ENCODE measurements at places on chromosomes 12 and 14.

GRCh38 chr12:53530920-53531319 is 23.6 kb upstream of the NPFF start:
- peak; percentile 43 for DNase-seq

DNA sequence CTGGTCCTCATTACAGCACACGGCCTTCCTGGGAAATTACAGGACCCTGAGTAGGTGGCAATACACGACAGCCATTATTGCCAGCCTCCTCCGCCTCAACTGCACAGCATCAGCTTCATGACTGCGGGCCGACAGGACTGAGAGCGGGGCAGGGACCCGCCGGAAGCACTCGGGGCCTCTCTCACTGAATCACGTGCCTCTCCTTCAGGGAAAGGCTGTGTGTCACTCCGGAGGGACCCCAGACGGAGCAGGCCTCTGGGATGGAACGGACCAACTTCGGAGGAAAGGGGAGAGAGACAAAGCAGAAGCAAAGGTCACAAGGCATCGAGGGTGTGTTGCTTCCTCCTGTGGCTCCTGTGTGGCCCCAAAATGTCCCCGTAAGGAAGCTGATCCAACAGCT is 90.0 kb downstream of the RNF34 start:
- no peak for DNase-seq

- DNase-seq: peak; percentile 40
These were observed 48.5 kb upstream of the RIMBP2 start for GRCh38 chr12:130764475-130765185.

DNA sequence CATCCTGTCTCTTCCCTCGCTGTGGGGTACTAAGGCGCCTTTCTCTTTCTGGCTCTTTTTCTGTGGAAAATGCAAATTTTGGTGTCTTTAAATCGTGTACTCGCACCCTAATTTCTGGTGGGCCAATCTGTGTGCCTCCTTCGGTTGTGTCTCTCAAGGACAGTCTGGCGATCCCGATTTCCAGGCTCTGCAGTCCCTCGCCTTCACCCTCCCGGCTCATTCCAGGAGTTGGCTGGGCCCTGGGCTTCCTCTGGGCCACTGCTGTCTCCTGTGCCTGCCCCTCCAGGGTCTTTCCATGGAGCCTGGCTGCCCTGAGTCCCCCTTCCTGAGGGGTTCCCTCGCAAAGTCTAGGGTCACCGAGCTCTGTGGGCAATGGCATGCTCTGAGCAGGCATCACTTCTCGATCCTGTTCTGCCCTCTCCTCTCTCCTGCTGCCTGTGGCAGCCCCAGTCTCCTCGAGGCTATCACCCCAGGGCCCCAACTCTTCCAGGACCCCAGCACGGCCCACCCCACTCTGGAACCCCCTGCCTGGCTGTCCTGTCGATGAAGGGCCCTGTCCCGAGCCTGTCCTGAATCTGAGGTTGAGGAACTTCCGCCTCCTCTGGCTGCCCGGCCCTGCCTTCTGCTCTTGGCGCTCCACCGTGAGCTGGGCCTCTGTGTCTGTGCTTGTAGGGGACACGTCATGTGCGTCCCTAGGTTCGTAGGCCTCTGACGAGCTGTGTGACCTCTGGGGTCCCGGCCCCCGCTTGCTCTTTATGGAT is 24.1 kb downstream of the AHNAK2 start:
- no peak for DNase-seq

- DNase-seq: peak; percentile 11
These were observed 1.9 kb downstream of the TGFB3 start for GRCh38 chr14:75979648-75980565.

- no peak for DNase-seq
These were observed 39.0 kb upstream of the WNK1 start for GRCh38 chr12:713281-713875.

DNA sequence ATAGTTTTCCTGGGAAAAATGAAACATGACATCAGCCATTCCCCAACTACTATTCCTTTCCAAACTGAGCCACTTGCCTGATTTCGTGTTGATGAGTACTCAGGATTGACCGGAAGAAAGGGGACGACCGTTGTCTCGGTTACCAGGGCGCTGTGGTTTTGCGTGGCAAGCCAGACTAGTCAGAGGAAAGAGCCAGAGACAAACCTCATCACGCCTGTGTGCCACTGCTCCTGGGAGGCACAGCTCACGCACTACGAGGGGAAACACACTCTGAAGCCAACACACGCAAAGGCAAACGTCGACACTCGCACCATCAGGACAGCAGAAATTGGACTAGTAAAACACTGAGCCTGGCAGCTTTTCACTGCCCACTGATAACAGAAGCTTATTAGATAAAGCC is 35.0 kb downstream of the GIT2 start:
- DNase-seq: no peak

DNA sequence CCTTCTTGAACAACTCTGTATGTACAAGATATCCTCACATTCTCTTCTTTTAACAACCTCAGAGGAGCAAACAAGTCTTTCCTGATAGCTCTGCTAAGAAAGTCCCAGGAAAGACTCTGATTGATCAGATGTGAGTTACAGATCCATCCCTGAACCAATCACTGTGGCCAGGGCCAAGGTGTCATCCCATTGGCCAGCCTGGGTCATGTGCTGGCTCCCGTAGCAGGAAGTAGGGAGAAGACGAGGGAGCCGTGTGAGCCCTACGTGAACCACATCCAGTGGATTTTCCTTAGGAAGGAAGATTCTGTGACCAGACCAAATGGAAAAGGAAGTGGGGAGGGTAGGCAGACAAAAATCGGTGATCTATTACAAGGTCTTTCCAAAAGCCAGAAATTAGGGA is 5.6 kb downstream of the P2RX7 start:
- no peak for DNase-seq

- DNase-seq: no peak
These were observed 24.7 kb upstream of the CSRNP2 start for GRCh38 chr12:51108136-51108535.

DNA sequence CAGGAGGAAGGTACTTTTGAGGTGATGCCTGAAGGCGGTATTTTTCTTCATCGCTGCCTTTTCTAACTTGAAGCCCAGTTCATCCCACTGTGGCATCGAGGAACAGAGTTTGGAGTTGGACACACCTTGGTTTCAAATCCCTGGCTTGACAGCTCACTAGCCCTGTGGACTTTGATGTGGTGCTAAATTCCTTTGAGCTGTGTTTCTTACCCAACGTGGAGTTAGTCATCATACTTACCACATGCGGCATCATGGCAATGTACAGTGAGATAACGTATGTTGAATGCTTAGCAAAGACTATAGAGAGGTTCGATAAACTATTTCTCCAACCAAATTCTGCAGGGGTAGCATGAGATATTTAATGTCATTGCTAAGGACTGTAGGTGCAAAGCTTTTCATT is 3.4 kb downstream of the PLEKHG3 start:
- DNase-seq: peak; percentile 89

DNA sequence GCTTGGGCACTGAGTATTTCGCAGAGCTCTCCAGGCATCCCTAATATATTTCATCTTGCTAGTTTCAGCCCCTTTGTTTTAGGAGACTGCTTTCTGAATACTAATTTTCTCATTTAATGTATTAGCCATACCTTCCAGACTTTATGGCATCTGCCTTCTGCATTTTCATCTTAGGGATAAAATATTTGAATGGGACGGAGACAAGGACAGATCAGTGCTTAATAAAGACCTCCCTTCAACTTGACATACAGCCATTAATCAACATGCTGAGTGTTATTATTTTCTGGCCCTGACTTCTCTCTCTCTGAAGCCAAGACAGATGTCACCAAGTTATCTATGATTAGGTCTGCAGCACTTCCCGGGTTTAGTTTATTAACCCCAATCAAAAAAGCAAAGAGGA is 42.4 kb downstream of the CACNA2D4 start:
- no peak for DNase-seq

DNA sequence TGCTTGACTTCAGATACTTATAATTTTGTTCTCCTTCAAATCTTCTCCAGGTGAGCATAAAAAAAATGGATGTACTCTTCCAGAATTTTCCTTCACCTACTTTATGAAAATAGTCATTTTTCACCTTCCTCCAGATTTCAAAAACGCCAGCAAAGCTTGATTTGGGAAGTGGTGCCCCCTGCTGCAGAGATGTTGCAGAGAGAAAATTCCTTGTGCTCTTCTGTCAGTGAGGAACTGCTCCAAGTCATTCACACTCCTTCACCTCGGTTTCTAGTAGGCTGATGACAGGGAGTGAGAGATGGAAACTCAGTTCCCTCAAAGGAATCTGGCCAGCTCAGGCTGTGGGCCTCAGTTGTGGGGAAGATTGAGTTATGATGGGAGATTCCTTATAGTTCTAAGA is 24.2 kb upstream of the RNASE3 start:
- DNase-seq: peak; percentile 5

- DNase-seq: no peak
These were observed 110.8 kb downstream of the SLC35F4 start for GRCh38 chr14:57755018-57755521.

GRCh38 chr12:127393465-127393864 is 873.5 kb upstream of the TMEM132C start:
- DNase-seq: no peak

- no peak for DNase-seq
These were observed 260.5 kb downstream of the MSRB3 start for GRCh38 chr12:65539023-65539422.

- no peak for DNase-seq
These were observed 90.2 kb downstream of the CALM1 start for GRCh38 chr14:90487031-90487430.

GRCh38 chr12:131681257-131681620 is 29.7 kb upstream of the SFSWAP start:
- no peak for DNase-seq

GRCh38 chr12:51071663-51072062 is 11.7 kb downstream of the CSRNP2 start:
- DNase-seq: no peak

- DNase-seq: peak; percentile 66
These were observed 48.1 kb upstream of the BICDL1 start for GRCh38 chr12:119940897-119941296.

DNA sequence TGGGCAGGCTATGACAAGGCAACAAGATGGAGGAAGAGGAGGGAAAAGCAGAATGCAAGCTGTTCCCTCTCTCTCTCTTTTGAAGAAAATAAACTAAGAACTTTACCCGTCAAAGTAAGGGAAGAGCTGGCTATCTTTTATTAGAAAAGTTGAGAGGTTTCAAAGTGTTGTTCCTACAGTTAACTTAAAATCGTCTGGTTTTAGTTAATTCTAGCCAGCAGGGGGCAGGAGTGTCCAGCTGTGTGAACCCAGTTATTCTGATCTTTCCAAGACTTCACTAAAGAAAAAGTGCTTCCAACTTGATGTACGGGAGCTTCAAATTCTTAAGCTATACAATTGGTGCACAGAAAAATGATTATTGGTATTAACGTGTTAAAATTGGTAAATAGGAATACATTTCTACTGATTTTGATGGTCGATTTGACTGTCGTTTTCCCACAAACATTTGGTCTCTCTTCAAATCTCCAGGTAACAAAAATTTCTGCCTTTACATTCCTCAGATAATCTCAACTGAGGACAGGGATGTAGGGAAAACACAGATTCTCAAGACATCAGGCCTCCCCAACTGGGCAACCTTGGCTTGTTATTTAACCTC is 28.4 kb upstream of the MON2 start:
- peak; percentile 47 for DNase-seq

- no peak for DNase-seq
These were observed 174.2 kb upstream of the ATP2B1 start for GRCh38 chr12:89882792-89883191.

- DNase-seq: no peak
These were observed 1.4 kb upstream of the JAG2 start for GRCh38 chr14:105169776-105170655.

DNA sequence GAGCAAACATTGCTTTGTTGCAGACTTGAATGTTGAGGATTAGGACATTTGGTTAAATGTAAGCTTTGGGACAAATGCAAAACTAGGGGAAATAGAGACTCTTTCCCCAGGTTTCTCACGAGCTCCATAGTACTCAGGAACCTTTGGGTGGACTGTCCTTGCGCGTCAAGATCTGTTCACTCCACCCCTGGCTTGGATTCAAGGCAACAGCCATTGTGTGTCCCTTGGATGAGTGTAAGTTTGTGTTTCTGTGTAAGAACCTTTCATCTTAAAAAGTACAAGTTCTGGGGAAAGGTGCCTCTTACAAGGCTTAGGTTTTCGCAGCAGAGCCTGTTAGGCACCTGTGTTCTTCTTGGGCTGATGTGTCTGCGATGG is 3.7 kb downstream of the SUSD6 start:
- DNase-seq: no peak

GRCh38 chr14:68253160-68253780 is 433.7 kb downstream of the RAD51B start:
- DNase-seq: no peak

DNA sequence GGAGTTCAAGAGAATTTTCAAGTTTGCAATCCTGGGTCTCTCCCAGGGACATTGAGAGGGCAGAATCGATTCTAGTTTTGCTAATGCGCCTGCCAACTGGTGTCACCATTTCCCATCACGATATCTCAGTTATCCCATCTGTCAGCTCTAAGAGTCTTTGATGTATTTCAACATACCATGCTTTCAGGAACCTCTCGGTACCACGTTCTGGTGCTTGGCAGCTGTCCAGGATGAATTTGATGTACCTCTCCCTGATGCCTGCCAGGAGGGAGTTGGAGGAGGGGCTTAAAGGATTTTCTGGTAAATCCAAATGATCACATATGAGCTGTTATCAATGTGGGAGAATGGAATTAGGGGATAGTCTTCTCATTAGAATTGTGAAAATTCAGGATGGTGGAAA is 332.5 kb downstream of the RGS6 start:
- no peak for DNase-seq
